ENCODE measurements at places on chromosomes 6 and 20. TPM values are rescaled to one million over a fixed set of nuclear protein-coding genes. Genes with fewer than 3 reads are reported as not detected.

Gene LHFPL5
- 0.13 TPM for total RNA-seq

Gene C4B
- total RNA-seq, result 0.49 TPM

Gene KCNQ2
- total RNA-seq, result not detected

Gene TMEM200A
- total RNA-seq, result 4.9 TPM

Gene HEY2
- 0.16 TPM for total RNA-seq

Gene KHDRBS2
- not detected for total RNA-seq

Gene SCAND1
- total RNA-seq, result 138 TPM

Gene TMEM170B
- 0.65 TPM for total RNA-seq

Gene DDO
- total RNA-seq, result 0.25 TPM

Gene TUBB1
- total RNA-seq, result not detected

Gene CPNE5
- total RNA-seq, result 0.13 TPM

Gene CABLES2
- total RNA-seq, result 5.2 TPM

Gene MEP1A
- total RNA-seq, result not detected

Gene GSS
- 71.9 TPM for total RNA-seq

Gene GPX5
- not detected for total RNA-seq

Gene FARS2
- total RNA-seq, result 10.3 TPM

Gene PDYN
- total RNA-seq, result not detected

Gene SLC29A1
- 145 TPM for total RNA-seq

Gene SAMHD1
- 14.3 TPM for total RNA-seq

Gene IRF4
- 0.25 TPM for total RNA-seq

Gene CRIP3
- total RNA-seq, result not detected

Gene EEF1A2
- total RNA-seq, result 12.5 TPM

Gene ZBTB46
- total RNA-seq, result 5.6 TPM

Gene SMOC2
- not detected for total RNA-seq

Gene ARHGAP40
- 1.5 TPM for total RNA-seq

Gene ATRN
- 18.4 TPM for total RNA-seq

Gene ADGRB3
- total RNA-seq, result 1.4 TPM

Gene SAMD5
- 1.5 TPM for total RNA-seq

Gene ZNF512B
- total RNA-seq, result 8.3 TPM

Gene TBXT
- not detected for total RNA-seq

Gene MAK
- not detected for total RNA-seq

Gene RPP40
- total RNA-seq, result 7.6 TPM

Gene EPHA7
- total RNA-seq, result 1.1 TPM

Gene CRISP3
- total RNA-seq, result not detected

Gene FAM83C
- total RNA-seq, result not detected

Gene GTSF1L
- total RNA-seq, result not detected

Data from mesangial cell (primary cell).